ENCODE measurements at places on chromosomes 1 and 21. TPM values are rescaled to one million over a fixed set of nuclear protein-coding genes. Genes with fewer than 3 reads are reported as not detected.

TMOD4 gene
- 1.2 TPM for total RNA-seq

ZNF670 gene
- total RNA-seq = 3.6 TPM

TMIGD3 gene
- total RNA-seq = not detected

B4GALT2 gene
- total RNA-seq = 155 TPM

PPM1J gene
- 18.3 TPM for total RNA-seq

TCHHL1 gene
- total RNA-seq = 0.08 TPM

USP21 gene
- 8.5 TPM for total RNA-seq

PPIAL4G gene
- not detected for total RNA-seq

GPR25 gene
- total RNA-seq = not detected

C1orf56 gene
- 1.7 TPM for total RNA-seq

CAP1 gene
- 530 TPM for total RNA-seq

NCAM2 gene
- total RNA-seq = 0.04 TPM

ACTL8 gene
- not detected for total RNA-seq

PLEKHG5 gene
- total RNA-seq = 28.8 TPM

UBE2U gene
- not detected for total RNA-seq

LCE3D gene
- not detected for total RNA-seq

HTR6 gene
- not detected for total RNA-seq

ZNF593 gene
- 55.7 TPM for total RNA-seq

LCE1A gene
- total RNA-seq = 2.9 TPM

PROK1 gene
- total RNA-seq = not detected

AVPR1B gene
- not detected for total RNA-seq

LIN28A gene
- not detected for total RNA-seq

CFHR2 gene
- total RNA-seq = not detected

BCAS2 gene
- 44.3 TPM for total RNA-seq

SPRR2E gene
- total RNA-seq = not detected

MIXL1 gene
- not detected for total RNA-seq

TSSK3 gene
- not detected for total RNA-seq

NOTCH2 gene
- 42.1 TPM for total RNA-seq

AHCYL1 gene
- total RNA-seq = 29.6 TPM

TMEM79 gene
- total RNA-seq = 9.1 TPM

TTC39A gene
- 0.78 TPM for total RNA-seq

TRIM17 gene
- not detected for total RNA-seq

PCAT6 gene
- not detected for total RNA-seq

CD34 gene
- not detected for total RNA-seq
